ENCODE measurements at places on chromosomes 2 and 18.

GRCh38 chr2:233115741-233116140 is 55.6 kb downstream of the INPP5D start:
- no peak for DNase-seq

GRCh38 chr2:165015052-165015642 is 59.8 kb upstream of the SLC38A11 start:
- peak; percentile 64 for DNase-seq

GRCh38 chr2:166521155-166521554 is 27.1 kb upstream of the SCN7A start:
- DNase-seq = no peak

GRCh38 chr2:163528640-163529217 is 207.1 kb downstream of the FIGN start:
- no peak for DNase-seq

- no peak for DNase-seq
Measured at GRCh38 chr18:13481820-13482617, 244.3 kb downstream of the FAM210A start.

- peak; percentile 42 for DNase-seq
Measured at GRCh38 chr2:227805578-227805977, 8.1 kb upstream of the CCL20 start.

GRCh38 chr2:128732976-128733431 is 414.3 kb upstream of the HS6ST1 start:
- DNase-seq = peak; percentile 98

- no peak for DNase-seq
Measured at GRCh38 chr2:54099829-54100585, 15.4 kb upstream of the ACYP2 start.

DNA sequence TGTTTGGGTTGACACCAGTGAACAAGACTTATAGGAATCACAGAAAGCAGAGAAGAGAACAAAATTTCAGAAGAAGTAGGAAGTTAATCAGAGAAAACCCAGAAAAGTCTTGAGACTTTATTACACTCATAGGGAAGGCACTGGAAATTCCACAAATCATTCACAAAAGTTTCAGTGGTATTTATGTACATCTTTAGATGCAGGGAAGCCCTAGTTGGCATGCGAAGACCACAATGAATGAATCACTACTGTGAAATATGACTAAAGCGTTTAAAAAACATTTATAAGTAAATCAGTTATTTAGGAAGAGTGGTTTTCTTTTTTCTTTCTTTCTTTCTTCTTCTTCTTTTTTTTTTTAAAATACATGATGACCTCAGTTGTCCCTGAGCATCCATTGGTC is 105.1 kb downstream of the NUP35 start:
- peak; percentile 74 for DNase-seq

- no peak for DNase-seq
Measured at GRCh38 chr2:10452956-10453904, 5.1 kb upstream of the ODC1 start.

GRCh38 chr2:237025090-237025865 is 60.4 kb upstream of the COPS8 start:
- peak; percentile 98 for DNase-seq

GRCh38 chr2:150125188-150125587 is 362.3 kb downstream of the RND3 start:
- DNase-seq = no peak

DNA sequence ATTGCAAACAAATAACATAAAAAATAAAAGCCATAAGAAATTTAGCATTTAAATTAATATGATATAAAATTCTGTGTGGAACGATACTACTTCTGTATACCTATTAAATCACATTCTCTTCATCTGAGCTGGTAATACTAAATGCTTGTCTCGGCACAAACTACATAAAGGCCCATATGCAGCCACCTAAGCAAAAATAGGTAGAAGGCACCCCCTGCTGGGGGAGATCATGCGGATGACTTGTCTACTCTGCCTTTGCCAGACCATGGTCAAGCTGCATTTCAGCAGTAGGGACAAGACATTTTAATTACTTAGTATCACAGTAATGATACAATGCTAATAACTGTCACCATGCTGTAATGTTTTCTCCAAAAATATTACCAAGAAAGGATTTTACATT is 108.0 kb downstream of the CDH19 start:
- peak; percentile 36 for DNase-seq

DNA sequence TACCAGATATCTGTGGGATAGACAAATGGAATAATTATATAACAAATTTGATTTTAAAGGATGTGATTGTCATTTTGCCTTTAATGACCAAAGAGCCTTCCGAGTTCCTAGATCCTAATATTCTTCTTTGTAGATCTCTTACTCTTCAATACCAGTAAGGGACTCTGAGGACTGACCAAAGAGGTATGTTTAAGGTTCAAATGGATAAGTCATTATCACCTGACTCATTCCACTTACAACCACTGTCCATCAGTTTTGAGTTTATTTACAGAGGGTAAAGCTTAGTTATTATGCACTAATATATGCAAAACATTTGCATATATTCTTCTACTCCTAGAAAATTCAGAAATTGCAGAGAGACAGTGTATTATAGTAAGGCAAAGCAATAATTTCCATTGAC is 62.7 kb downstream of the CCDC148 start:
- no peak for DNase-seq

DNA sequence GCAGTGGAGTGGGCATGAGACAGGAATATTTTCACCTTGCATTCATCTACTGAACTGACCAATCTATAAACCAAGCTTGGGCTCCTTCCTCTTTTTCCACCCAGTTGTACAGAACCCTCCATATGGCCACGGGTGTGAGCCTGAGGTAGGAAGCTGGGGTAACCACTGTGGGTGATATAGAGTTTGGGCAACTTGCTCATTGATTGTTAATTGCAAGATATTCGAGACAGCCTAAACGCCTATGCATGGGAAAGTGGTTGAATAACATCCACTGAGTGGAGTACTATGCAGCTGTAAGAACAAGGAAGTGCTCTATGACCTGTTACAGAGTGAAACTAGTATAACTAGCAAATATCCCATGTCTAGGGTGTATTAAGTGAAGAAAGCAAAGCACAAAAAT is 7.3 kb upstream of the VAPA start:
- no peak for DNase-seq

GRCh38 chr2:169561364-169561763 is 12.3 kb downstream of the FASTKD1 start:
- DNase-seq = no peak

GRCh38 chr2:231457101-231457500 is 7.2 kb downstream of the NCL start:
- no peak for DNase-seq

DNA sequence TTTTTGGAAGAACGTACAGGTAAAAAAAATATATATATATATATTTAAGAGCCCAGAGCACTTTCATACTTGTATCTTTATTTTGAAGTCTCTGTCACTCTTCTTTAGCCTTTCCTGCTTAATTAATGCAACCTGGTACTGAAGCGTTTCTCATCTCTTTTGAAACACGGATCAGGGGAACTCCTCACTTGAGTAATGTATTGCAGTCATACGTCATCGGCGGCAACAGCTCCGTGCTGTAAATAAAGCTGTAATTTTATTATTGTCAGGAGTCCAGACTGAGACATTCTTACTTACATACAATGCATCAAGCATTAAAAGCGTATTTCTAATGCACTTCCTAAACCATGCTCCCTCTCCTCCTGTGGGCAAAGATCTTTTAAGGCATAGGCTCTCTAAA is 514.7 kb downstream of the SOX11 start:
- no peak for DNase-seq

- DNase-seq = no peak
Measured at GRCh38 chr2:138147796-138148195, 183.5 kb downstream of the HNMT start.

DNA sequence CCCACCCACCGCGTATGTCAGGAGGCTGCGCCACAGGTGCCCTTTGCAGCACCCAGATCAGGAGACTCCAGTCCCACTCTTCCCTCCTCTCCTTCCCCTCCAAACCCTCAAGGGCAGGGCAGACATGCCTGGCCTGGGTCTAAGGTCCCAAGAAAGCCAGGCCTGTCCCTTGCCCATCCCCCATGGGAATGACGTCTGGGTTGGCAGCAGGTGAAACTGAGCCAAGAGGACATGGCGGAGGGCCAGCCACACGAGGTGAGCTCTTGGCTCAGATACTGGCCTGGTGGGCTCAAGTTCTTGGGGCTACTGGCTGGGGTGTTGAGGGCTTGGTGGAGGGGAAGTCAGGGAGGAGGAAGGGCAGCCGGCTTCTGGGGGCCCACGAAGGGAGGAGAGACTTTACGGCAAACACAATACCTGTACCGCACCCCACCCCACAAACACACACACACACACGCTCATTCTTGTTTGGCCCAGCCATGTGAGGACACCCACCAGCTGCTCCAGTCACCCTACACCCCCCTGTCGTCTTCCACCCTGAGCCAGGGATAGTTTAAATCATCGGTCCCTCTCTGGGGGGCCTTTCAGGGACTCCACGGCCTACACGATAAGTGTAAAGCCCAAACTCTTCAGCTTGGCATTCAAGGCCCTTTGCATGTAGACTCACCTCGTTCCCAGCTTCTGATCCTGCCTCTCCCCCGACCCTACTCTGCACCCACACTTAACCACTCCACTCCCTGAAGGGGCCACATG is 24.1 kb upstream of the TNS1 start:
- no peak for DNase-seq

- DNase-seq = peak; percentile 22
Measured at GRCh38 chr2:164015328-164016123, 279.7 kb upstream of the FIGN start.

DNA sequence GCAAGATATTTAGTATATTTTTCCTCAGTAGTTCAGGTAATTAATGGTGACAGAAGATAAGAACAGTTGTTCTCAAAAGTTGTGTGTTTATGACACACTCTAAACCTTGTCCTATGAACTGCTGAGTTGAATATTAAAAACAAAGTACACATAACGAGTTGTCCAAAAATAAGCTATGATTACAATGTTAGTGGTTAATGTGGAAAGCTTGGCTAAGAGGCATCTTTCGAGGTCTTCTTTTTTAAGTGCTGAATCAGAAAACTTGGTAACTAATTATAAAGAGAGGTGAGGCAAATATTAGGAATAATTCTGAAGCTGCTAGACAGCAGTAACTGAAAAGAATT is 1088.7 kb downstream of the SUCLG1 start:
- DNase-seq = no peak

GRCh38 chr2:72191441-72191840 is 43.8 kb upstream of the CYP26B1 start:
- no peak for DNase-seq

DNA sequence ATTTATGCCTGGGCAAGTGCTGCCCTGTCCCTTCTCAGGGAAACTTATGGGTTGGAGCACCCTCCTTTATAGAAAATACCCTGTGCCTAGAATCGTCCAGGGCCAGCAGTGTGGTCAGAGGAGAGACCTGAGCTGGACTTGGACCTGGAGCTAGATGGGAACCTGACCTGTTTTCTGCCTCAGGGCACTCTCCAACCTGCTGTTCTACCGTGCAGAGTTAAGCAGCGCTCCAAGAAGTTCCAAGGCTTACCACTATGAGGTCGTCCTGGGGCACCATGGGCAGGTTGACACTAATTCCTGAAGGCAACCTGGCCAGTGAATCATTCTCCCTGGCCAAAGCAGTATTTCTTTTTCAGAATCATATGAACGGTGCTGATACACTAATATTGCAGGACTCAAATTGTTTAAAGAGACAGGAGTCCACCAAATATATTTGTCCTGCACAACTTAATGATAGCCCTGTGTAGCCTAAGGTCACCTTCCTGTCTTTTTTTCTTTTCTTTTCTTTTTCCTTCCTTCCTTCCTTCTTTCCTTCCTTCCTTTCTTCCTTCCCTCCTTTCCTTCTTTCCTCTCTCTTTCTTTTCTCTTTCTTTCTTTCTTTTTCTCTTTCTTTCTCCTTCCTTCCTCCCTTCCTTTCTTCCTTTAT is 455.4 kb upstream of the HNMT start:
- no peak for DNase-seq

DNA sequence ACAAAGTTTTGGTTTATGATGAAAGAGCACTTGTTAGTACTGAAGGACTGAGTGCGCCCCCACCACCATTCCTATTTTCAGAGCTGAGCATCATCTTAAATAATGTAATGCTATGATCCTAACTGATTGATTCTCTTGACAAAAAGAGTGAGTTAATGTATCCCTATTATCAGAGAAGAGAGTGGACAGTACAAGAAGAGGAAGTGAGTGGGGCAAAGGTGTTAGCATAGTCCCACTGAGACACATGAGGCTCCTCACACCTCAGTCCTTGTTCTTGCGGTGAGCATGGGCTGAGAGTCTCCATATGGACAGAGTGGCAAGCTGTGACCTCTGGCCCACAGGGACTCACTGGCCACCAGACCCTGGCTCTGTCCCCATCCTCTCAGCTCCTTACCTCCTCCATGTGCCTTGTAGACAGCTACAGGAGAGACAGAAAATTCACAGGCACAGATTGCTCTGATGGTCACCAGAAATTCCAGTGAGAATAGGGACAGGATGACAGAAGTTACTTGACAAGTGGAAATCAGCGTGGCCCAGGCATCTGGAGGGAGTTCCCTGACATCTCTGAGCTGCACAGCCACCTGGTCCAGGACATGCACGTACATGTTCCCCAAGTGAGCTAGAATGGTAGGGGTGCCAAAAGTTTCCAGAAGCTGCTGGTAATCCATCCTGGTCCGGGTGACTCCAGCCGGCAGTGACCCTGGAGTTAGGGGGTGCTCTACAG is 32.6 kb downstream of the NAPG start:
- DNase-seq = no peak

GRCh38 chr18:5771343-5771742 is 124.0 kb downstream of the TMEM200C start:
- peak; percentile 16 for DNase-seq

DNA sequence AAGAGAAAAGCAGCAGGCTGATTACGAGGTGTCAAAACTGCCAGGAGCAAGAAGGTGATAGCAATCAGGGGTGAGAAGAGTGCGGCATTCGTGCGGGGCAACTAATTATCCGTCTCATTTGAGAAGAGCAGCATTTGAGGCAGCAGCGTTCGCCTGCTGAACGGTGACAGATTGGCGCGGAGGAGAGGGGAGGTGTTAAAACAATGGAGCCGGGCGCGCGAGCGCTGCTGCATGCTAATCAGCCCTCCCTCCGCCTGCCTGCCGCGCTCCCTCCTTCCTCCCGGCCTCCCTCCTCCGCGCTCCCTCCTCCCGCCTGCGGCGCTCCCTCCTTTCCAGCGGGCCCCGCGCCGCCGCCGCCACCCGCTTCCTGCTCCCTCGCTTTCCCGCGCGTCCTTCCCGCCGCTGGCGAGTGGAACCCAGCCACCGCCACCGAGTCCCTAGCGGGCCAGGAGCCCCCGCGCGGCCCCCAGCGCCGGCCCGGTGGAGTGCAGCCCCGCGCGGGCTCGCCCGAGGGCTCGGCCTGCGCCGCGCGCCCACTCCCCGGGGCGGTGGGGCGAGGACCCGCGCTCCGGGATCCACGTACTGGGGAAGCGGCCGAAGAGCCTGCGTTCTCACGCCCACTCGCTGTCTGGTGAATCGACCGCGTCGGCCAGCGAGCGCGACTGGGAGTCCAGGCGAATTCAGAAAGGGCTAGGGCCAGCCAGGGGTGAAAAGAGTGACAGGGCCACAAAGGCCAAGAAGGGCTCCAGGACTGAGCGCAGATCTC is 69.5 kb upstream of the PSMD14 start:
- peak; percentile 63 for DNase-seq

GRCh38 chr2:62657783-62658182 is 47.7 kb upstream of the EHBP1 start:
- DNase-seq = no peak

All from fibroblast of skin of right biceps (primary cell).